NCI-H2227 treated with DMSO at 0.1 percent for 48 hours (cell line): ENCODE measurements at places on chromosomes 5 and 9.

- no peak for DNase-seq
Measured at GRCh38 chr5:65750938-65751337, 28.9 kb downstream of the NLN start.

DNA sequence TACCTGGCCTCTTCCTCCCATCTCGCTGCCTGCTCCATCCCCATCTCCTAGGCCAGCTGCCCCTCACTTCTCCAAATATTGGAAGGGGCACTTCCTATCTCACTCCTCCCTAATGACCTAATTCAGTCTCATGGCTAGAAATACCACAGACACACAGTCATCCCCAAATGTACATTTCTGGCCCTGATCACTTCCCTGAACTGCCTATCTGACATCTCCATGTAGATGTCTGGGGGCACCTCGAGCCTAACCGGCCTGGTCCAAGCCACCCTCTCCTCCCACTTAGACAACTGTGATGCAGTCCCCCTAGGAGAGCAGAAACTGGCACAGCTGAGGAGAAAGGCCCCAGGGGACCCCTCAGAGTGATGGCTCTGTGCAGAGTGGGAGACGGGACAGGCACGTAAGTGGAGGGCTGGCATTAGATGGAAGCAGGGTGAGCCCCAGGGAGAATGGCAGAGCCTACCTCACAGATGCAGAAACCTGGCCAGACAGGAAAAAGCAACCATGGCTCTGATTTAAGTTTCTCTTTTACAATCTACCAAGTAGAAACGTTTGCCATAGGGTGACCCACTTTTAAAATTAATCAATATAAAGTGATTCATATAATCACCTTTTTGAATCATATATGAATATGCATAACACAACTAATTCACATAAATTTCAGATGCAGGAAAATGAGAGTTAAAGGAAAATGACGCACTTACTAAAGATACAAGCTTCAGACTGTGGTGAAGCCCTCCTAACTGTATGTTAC, 22.1 kb downstream of the CAMSAP1 start:
- no peak for DNase-seq

DNA sequence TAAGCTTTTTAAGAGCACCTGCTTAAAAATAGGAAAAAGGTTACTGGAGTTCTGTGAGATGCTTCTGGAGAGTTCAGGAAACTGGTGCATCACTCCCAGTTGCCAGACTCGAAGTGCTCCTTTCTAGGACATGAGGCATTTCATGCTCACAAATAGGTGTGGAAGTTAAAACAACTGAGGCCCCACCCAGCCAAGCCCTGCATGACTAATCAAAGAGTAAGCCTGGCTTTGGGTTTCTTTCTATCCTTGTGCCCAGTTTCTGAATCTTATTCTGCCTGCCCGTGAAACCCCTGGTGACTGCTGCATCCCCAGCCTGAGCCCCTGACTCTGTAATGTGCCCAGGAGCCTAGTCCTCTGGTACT, 7.7 kb downstream of the SPINK9 start:
- DNase-seq: no peak

GRCh38 chr9:105051897-105052296, 123.9 kb upstream of the ABCA1 start:
- no peak for DNase-seq

DNA sequence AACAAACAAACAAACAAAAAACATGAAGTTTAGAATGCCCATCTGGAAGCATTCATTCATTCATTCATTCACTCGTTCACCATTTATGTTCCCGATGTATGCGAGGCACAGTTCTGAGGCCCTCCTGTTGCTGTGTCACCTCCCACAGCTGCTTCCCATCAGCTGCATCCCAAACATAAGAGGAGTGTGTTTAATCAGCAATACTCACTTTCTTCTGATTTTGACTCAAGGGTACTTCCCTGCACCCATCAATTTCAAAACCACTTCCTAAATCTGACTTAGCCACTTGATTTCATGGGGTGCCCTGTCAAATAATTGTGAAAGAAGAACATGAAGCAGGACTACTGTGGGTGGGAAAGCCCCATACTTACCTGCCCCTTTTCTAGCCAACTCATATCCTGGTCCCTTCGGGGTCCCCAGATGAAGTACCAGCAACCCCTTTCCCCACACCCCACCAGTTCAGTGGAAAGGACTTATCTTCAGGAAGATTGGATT, 128.0 kb upstream of the IL12B start:
- no peak for DNase-seq

DNA sequence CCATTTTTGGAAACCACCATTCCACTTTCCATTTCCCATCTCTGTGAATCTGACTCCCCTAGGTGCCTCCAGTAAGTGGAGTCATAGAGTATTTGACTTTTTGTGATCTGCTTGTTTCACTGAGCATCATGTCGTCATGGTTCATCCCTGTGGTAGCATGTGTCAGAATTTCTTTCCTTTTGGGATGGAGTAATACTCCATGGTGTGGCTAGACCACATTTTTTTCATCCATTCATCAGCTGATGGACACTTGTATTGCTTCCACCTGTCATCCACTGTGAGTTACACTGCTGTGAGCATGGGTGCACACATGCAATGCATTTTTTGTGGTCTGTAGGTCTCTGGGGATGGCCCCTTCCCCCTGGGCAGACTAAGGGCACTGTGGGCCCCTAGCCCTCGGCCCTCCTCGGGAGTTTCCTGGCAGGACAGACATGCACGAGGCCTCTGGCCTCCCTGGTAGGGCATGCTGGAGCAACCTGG, 115.9 kb downstream of the GADD45G start:
- DNase-seq: no peak

- DNase-seq: no peak
Measured at GRCh38 chr5:39995990-39996389, 571.2 kb upstream of the DAB2 start.

GRCh38 chr9:70111042-70111602, 67.5 kb downstream of the MAMDC2 start:
- no peak for DNase-seq

GRCh38 chr9:4798281-4799032, 5.7 kb downstream of the RCL1 start:
- DNase-seq: no peak

GRCh38 chr5:127645300-127645726, 3.6 kb upstream of the CTXN3 start:
- no peak for DNase-seq

DNA sequence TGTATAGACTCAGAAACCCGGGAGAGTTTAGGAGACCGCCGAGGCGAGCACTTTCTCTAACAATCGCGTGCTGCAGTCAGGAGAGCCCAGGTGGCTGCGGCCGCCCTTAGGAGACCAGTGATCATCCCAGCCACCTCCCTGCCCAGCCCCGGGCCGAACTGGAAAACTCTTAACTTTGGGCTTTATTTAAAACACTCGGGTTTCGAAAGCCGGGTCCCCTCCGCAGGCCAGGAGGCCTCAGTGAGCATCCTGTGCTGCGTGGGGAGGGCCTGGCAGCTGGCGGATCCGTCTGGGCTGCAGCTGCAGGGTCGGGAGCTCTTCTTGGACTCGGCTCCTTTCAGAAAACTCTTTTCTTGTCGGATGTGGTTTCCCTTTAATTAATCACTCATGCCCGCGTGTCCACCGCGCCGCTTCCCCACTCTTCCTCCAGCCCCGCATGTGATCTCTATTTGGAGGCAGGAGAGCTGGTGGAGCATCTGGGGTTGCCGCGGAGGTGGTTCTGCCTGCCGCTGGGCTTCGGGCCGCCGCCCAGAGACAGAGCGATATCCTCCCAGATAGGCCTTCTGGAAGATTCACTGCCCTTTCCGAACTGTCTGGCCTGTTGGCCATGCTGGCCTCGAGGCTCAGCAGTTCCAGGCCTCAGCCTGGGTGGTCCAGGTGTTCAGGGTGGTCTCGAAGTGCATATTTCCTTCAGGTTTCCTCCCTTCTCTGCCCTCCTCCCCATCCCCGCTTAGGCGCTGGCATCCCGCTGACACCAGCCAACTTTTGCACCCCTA, 59.5 kb downstream of the TMEM174 start:
- no peak for DNase-seq

GRCh38 chr5:33472805-33473409, 32.1 kb downstream of the TARS1 start:
- no peak for DNase-seq

- no peak for DNase-seq
Measured at GRCh38 chr5:58107704-58108103, 352.2 kb downstream of the PLK2 start.

GRCh38 chr5:125865166-125865815, 557.9 kb upstream of the GRAMD2B start:
- no peak for DNase-seq

DNA sequence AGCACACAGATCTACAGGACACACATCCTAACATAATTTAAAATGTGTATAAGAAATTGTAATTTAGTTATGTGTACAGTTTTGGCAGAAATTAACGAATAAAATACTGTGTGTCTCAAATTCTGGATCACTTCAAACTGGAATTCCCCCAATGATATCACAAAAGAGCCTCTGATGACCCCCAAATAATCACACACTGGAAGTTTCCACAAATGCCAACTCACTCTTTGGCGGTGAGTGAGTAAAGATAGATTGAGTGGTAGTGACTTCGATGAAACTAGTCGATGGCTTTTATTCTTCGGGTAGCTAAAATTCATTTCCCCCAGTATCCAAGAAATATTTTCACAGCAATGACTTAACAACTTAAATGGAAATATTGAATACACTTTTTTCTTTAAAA, 2.2 kb downstream of the ZNF366 start:
- DNase-seq: no peak

DNA sequence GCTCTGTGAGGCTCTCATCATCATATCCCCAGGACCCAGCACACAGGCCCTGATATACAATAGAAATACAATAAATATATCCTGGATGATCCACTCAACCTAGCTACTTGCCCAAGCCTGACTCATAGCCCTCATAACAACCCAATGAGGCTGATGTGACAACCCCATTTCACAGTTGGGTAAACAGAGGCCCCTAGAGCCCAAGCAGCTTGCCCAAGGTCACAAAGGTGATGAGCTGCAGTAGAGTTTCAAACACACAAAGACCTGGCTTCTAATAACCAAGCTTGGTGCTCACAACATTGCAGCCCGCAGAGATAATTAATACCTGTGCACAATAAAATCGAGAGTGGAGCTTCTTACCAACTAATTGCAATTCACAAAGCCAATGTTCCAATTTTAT, 3.2 kb upstream of the AKNA start:
- peak; percentile 63 for DNase-seq
